ENCODE measurements at places on chromosomes 4 and X.

- no peak for DNase-seq
Observed at GRCh38 chr4:150219841-150220240, 141.6 kb downstream of the DCLK2 start.

DNA sequence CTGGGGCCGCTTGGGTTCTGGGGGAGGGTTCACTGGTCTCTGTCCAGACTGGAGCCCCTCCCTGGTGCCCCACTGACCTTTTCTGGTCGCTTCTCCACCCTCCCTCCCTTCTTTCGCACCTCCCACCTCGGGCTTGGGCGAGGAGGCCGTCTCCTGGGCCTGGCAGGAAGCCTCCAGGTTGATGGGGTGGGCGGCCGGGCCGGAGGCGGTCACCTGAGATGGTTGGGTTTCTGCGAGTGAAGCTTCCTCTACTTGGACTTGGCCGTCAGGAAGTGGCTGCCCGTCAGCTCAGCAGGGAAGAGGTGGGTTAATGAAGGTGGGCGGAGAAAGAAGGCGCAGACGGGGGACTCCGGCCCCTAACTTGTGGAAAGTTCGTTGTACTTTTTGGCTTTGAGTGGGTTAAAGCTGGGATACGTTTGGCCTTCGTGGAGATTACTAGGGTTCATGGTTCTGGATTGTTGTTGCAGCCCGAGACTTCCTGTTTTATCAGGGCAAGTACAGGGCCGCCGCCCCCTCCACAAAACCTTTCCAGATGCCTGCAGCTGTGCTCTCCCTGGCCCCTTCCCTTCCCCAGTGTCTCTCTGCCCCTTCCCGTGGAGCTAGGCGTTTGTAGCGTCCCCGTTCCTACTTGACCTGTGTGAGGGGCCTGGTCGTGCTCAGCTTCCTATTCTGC is 1.2 kb downstream of the AKAP17A start:
- DNase-seq: peak; percentile 66

GRCh38 chr4:25792200-25792791 is 70.5 kb downstream of the SEL1L3 start:
- DNase-seq: peak; percentile 68

- DNase-seq: no peak
Observed at GRCh38 chr4:52036886-52037530, 1.1 kb downstream of the SGCB start.

GRCh38 chr4:180437601-180438000 is 1805.6 kb upstream of the TENM3 start:
- no peak for DNase-seq

DNA sequence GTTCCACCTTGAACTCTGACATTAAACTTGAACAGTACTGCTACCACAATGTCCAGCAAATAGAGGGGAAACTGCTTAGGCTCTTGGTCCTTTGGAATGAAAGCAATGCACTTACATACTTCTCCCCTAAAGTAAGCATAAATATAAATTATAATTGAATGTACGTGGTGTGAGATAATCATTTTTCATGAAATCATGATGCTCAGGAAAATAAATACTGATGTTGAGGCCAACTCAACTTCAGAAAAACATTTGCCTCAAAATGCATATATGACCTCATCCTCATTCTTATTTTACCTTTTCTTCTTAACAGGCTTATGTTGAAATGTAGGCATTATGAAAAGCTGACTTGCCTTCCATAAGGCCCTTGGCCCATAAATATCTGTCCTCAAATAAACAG is 166.3 kb downstream of the KDR start:
- DNase-seq: no peak

- DNase-seq: no peak
Observed at GRCh38 chr4:126513596-126513995, 1119.2 kb upstream of the INTU start.

- no peak for DNase-seq
Observed at GRCh38 chr4:176498617-176499256, 179.0 kb downstream of the SPCS3 start.

GRCh38 chr4:83431200-83431599 is 24.4 kb downstream of the HELQ start:
- no peak for DNase-seq

DNA sequence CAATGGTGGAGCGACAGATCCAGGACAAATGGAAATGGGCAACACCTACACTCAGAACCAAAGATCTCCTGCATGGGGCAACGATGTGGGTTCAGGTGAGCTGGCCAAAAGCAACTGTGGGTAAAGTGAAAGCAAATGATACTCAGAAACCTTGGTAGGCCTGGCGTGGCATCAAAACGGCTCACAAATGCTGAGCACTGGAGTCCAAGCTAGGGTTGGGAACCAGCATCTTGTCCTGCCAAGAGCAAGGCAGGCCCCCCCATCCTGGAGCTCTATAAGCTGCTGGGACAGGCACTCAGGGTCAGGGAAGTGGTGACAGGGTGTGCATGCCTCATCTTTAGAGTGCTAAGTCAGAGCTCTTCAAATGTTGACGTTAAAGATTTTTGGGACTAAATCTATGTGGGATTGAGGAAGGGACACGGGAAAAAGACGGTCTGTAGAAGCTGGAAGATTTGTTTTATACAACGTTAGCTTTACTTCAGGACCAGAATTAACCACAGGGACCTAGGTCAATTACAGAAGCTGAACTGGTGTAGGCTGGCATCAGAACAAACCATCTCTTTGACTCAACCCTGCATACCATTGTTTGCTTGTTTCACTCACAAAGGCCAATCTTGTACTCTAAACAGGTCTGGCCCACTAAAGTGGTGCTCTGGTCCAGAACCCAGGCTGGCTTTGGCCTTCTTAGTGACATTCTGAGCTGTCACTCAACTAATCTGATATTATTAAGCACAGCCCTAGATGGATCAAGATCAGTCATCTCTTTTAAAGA is 10.7 kb downstream of the ATP8A1 start:
- no peak for DNase-seq

DNA sequence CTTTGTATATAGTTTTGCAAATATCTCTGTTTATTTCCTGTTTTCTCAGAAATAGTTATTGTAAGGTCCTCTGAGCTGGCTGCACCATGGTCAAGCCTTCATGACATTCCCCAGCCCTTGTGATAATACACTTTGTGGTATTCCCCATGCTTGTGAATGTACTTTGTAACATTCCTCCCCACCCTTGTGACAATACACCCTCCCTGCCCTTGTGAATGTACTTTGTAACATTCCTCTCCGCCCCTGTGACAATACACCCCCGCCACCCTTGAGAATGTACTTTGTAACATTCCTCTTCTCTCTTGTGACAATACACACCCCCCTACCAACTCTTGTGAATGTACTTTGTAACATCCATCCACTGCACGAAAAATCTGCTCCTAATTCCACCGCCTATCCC is 530.7 kb downstream of the CENPC start:
- DNase-seq: no peak

GRCh38 chr4:184415071-184415470 is 59.3 kb downstream of the IRF2 start:
- DNase-seq: no peak

DNA sequence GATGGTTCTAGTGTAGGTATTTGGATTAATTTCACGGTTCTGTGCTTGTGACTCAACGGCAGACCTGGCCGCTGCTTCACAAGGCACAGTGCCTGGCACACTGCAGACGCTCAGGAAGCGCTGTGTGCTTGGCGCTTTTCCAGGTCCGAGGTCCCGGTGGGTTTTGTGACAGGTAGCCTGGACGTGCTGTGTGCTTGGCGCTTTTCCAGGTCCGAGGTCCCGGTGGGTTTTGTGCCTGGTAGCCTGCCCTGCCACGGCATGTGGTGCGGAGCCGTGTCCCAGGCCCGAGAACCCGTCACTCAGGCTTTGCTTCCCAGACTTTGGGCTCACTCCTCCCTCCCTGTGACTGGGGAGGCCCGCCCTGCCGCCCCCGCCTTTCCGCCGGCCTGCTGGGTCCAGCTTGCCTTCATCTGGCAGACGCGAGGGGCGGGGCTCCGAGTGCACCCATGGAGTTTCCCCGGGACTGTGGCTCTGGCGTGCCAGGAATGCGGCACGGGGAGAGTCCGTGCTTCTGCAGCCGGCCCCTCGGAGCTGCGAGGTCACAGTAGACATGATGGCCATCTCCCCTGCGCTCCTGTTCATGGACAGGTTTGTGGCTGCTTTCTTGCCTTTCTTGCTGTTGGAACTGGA is 44.2 kb downstream of the TBC1D14 start:
- peak; percentile 89 for DNase-seq

GRCh38 chr4:35963974-35964515 is 280.3 kb downstream of the ARAP2 start:
- DNase-seq: no peak

- no peak for DNase-seq
Observed at GRCh38 chr4:121788896-121789295, 12.2 kb upstream of the EXOSC9 start.

DNA sequence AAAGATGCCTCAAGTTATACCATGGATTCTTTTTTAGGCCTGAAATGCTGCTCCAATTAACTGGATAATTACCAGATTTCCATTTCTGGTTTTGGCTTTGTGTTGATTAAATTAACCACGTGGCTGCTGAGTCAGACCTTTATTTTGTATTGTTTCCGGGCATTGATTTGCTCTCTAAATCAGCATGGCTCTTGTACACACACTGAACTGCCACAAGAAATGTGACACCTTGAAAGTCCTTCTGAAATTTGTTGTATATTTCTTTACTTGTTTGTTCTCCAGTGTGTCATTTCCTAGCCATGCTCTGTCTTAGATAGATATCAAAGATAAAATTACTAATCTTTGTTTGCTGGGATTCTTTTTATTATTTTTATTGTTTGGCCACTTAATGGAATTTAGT is 11.7 kb downstream of the MTTP start:
- DNase-seq: no peak

GRCh38 chrX:116194649-116195048 is 24.1 kb downstream of the AGTR2 start:
- no peak for DNase-seq

- no peak for DNase-seq
Observed at GRCh38 chr4:10734697-10735096, 50.1 kb upstream of the CLNK start.

- DNase-seq: no peak
Observed at GRCh38 chr4:118026806-118027205, 7.5 kb upstream of the NDST3 start.

DNA sequence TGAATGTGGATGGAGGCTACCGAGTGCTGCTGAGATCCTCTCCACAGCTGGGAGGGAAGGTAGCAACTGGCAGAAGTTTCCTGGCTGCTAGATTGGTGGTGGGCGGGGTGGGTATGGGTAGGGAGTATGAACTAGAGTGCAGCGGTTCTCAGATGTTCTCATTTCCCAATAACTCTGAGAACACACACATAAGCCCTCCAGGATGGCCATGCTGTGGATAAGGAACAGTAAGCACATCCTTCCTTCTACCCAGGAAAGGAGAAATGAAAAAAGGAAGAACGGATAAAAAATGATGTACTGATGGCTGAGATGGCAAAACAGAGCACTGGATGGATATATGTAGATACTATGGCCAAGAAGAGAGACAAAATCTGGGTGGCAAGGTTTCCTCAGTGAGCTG is 116.0 kb downstream of the ZNF827 start:
- DNase-seq: no peak

- DNase-seq: no peak
Observed at GRCh38 chr4:139167774-139168444, 9.1 kb downstream of the ELF2 start.

DNA sequence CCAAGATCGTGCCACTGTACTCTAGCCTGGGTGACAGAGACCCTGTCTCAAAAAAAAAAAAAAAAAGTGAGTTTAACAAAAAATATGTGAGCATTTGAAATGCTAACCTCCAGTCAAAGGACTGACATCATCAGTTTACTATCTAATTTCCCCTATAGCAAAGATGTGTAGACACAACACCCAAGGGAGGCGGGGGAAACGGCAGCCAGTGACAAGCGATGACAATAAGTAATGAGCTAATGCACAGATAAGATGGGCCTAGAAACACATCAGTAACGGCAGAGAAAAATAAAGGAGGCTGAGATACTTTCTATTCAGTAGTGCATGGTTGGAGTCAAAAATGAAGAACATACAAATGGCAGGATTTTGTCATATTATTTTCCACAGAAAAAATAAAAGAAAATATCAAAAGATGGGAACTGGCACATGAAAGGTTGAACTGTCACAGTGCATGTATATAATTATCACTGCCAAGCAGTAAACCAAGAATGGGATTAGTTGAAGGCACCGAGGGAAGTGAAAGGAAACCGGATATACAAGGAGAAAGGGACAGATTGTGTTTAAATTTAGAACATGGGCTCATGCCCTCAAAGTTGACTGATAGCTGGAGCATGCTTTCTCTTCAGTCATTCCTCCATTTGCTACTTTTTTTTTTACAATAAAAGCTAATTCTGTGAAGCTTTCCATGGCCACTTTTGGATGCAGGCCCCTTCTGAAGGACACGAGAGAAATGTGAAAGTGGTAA is 41.8 kb downstream of the IGFBP7 start:
- no peak for DNase-seq

DNA sequence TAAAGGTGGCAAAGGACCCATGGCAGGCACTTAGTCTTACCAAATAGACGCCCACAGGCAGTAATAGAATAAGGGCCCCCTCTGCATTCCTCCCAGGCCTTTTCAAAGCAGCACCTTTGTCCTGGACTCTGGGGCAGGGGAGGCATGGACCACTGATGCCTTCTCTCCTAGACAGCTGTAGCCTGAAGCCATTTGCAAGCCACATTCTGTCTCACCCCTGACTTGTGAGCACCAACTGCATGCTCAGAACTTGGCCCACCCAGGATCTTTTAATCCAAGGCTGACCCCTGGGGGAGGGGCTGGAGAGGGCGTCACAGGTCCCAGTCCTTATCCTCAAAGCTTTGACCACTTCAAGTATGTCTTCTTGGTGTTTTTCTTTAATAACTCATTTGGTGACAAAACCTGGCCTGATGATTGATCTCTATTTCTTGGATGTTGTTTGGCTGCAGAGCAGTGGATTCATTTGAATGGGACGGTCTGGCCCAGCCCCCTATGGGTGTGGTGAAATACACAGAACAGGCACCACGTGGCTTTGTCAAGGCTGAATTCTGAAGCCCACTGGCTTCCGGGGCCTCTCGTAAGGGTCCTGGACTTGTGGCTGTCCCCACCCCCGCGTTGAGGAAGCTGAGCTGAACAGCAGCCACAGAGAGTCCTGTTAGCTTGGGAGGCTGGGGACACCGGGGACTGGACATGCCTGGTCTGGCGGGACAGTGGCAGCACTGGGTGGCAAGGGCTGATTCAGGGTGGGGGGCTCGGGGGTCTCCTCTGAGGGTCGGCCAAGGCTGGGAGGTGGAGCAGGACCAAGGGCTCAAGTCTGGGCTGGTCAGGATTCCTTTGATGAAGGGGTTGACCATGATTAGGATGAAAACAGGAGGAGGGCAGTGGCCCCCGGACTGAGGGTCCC is 36.6 kb downstream of the ADRA2C start:
- DNase-seq: no peak

GRCh38 chr4:87392183-87392582 is 1.2 kb upstream of the HSD17B11 start:
- DNase-seq: no peak

GRCh38 chrX:28880136-28880535 is 292.9 kb downstream of the IL1RAPL1 start:
- DNase-seq: no peak
